D721Med (cell line): ENCODE measurements at places on chromosomes 1 and 21.

GRCh38 chr1:109255097-109255651 is 5.8 kb downstream of the CELSR2 start:
- no peak for DNase-seq

DNA sequence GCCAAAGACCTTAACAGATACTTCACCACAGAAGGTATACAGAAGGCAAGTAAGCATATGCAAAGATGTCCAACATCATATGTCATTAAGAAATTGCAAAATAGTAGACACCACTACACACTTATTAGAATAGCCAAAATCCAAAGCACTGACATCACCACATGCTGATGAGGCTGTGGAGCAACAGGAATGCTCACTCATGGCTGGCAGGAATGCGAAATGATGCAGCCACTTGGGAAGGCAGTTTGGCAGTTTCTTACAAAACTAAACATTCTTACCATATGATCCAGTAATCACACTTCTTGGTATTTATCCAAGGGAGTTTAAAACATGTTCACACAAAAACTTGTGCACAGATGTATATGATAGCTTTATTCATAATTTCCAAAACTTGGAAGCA is 261.2 kb upstream of the AJAP1 start:
- DNase-seq = no peak

- DNase-seq = no peak
Measured at GRCh38 chr1:225754940-225755641, 22.5 kb upstream of the SRP9 start.

GRCh38 chr1:86150553-86151055 is 6.0 kb downstream of the COL24A1 start:
- DNase-seq = no peak

GRCh38 chr1:34984793-34985608 is at the start of gene TMEM35B:
Gene TMEM35B (minus strand): TSS chr1:34985347. CDS start chr1:34985305, 42 bp downstream.
- DNase-seq = no peak

GRCh38 chr21:39915881-39916280 is 48.6 kb downstream of the PCP4 start:
- no peak for DNase-seq

GRCh38 chr1:31221072-31221471 is 18.6 kb downstream of the NKAIN1 start:
- no peak for DNase-seq

DNA sequence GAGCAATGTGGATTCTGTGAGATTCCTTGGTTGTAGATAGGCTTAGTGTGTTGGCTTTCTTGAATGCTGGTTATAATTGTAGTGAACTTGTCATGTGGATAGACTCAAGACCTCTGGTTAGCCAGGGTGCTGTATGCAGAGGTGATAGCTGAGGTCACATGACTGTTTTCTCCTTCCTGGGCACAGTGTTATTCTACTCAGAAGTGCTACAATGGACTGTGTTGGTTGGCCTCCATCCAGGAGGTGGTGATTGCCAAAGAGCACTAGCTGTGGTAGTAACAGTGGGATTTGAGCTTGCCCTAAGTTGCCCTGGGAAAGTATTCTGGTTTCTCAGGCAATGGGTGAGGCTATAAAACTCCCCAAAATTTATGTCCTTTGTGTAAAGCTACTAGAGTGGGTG is 71.6 kb downstream of the SH3BGR start:
- no peak for DNase-seq

DNA sequence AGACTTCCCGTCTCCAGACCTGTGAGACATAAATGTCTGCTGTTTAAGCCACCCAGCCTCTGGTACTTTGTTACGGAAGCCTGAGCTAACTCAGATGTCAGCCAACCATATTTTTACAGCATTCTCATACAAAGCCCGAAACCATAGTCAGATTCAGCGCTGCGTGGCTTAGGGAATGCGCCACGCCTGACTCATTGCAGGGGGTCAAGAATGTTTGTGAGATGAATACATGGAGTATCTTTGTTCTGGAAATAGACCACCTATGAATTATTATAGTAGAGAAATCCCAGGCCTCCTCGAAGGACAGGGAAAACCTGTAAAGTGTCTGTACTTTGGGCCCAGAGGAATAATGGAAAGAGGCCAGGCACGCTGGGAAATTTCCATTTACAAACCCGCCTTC is 434.8 kb downstream of the CAMTA1 start:
- no peak for DNase-seq

DNA sequence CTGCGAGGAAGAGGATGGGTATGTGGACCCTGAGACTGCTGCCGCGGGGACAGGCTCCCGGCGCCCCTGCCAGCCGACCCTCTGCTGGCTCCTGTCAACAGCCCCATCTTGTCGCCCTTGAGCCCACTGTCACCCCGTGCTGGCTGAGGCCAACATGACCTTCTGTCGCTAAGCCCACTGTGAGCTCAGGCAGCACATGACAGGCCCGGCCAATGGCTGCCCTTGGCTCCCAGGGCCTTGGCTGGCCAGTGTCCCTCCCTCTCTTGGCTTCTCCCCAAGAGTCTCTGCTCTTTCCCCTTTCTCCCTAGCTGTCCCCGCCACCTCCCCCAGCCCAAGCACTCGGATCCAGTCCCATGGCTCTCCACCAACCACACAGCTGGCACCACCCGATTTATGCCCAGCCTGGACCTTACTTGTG is 3.5 kb downstream of the PEX10 start:
- DNase-seq = no peak

- DNase-seq = no peak
Measured at GRCh38 chr1:116024626-116025025, 48.3 kb downstream of the SLC22A15 start.

- DNase-seq = no peak
Measured at GRCh38 chr1:216045400-216045799, 377.8 kb downstream of the USH2A start.

GRCh38 chr1:159469921-159470533 is 30.5 kb downstream of the OR10J1 start:
- DNase-seq = no peak

- DNase-seq = no peak
Measured at GRCh38 chr1:236063551-236063918, 1.4 kb downstream of the NID1 start.

GRCh38 chr1:203223012-203223775 is 6.3 kb downstream of the CHIT1 start:
- DNase-seq = no peak

- no peak for DNase-seq
Measured at GRCh38 chr1:1929102-1929638, 10.1 kb upstream of the TMEM52 start.

DNA sequence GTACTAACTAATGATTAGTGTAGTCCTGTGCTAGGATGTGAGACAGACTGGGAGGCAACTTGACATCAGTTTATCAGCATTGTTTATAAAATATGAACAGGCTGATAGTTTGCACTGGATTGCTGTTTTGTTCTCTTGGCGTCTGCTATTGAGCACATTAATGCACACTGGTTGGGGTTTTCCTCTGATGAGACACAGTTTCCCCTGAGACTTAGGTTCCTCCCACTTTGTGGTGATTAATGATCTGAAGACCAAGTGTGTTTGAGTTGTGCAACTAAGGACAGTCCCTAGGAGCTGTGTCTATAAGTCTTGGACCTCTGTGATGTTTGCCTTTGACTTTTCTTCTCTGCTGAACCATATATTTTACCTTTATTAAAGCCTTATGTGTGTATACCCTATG is 1015.4 kb downstream of the AMY1C start:
- no peak for DNase-seq

DNA sequence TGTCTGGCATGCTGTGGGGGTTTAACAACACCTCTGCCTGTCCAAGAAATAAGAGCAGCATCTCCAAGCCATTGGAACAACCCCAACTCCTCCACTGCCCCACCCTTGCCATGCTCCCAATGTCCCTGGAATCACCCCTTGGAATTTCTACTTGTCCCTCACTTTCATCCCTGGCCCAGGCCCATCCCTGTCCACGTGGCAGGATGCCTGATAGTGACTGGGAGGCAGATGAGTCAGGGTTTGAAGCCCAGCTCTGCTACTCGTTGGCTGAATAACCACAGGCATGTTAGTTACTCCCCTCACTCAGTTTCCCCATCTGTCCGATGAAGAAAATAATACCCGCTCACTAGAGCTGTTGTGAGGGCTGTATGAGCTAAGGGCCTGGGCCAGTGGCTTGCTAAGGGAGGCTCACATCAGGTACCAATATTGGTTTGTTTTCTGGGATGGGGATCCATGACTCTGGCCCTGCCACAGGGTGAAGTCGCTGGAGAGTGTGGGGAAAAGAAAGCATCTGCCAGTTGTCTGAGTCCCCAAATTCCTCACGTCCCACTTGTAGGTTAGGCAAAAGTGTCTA is 99.4 kb upstream of the TLR5 start:
- no peak for DNase-seq

GRCh38 chr1:160256396-160257046 is 5.8 kb downstream of the DCAF8 start:
- no peak for DNase-seq

- no peak for DNase-seq
Measured at GRCh38 chr1:117284399-117285215, 73.9 kb upstream of the VTCN1 start.

DNA sequence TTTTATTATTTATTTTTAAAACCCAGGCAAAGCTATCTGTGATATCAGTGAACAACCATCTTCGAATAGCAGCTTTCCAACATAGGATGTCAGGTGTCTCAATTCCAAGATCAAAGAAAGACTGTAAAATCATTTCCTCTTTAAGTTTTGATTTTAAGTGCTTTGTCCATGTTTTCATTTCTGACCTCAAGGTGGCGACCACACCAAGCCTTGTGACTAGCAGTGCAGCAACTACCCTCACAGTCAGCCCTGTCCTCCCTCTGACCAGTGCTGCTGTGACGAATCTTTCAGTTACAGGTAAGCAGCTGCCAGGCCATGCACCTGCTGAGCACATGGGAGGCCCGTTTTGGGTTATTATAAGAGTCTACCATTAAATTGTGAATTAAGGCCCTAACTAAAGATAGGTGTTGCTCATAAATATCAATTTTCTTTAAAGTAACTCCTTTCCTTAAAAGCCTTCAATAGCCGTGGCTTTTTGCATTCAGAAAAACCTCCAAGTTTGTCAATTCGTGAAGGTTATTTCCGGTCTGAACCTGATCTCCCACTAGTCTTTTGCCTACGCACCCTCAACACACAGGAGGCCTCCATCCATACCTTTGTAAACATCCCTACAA is 117.0 kb downstream of the CD247 start:
- no peak for DNase-seq

DNA sequence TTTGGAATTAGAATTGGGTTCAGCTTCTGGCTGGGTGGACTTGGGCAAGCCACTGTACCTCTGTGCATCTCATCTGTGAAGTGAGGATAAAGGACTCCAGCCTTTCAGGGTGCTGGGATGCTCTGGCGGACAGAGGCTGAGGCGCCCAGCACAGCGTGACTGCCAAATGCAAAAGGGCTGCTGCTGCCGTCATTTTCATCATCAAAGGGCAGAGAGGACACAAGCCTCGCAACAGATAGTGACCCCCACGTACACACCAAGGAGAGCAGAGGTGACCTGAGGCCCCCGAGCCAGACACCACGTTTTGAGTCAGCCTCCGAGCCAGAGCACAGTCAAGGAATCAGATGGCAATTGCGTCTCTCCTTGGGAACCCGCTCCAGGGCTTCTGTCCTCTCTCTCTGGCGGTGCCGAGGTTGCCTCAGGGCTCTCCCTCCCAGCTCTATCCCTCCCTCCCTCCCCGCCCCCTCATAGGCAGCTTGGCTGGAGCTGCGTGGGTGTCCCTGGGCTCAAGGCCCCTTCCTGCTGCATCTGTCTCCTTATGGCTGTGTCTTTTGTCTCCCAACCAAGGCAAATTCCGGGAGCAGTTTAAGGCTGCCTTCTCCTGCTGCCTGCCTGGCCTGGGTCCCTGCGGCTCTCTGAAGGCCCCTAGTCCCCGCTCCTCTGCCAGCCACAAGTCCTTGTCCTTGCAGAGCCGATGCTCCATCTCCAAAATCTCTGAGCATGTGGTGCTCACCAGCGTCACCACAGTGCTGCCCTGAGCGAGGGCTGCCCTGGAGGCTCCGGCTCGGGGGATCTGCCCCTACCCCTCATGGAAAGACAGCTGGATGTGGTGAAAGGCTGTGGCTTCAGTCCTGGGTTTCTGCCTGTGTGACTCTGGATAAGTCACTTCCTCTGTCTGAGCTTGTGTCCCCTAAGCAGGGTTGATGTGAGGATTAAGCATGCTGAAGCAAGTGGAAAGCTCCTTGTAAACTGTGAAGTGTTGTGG is 9.0 kb downstream of the HCRTR1 start:
- no peak for DNase-seq

DNA sequence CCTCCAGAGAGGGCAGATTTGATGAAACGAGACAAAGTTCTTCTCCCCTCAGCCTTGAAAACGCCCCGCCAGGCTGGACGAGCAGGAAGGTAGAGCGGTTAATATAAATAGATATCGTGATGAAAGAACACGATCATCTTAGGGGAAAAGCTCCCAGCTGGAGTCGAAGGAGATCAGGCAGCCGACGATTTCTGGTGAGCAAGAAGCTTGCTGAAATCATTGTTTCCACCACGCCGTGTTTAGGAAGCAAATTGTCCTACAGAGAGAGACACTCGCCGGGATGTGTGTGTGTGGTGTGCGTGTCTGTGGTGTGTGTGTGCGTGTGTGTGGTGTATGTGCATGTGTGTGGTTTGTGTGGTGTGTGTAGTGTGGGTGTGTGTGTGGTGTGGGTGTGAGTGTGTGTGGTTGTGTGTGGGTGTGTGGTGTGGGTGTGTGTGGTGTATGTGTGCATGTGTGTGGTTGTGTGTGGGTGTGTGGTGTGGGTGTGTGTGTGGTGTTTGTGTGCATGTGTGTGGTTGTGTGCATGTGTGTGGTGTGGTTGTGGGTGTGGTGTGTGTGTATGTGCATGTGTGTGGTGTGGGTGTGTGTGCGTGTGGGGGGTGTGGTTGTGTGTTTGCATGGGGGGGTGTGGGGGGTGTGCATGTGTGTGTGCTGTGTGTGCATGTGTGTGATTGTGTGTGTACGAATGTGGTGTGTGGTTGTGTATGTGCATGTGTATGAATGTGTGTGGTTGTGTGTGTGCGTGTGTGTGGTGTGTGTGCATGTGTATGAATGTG is 44.9 kb upstream of the ARHGEF16 start:
- DNase-seq = no peak

DNA sequence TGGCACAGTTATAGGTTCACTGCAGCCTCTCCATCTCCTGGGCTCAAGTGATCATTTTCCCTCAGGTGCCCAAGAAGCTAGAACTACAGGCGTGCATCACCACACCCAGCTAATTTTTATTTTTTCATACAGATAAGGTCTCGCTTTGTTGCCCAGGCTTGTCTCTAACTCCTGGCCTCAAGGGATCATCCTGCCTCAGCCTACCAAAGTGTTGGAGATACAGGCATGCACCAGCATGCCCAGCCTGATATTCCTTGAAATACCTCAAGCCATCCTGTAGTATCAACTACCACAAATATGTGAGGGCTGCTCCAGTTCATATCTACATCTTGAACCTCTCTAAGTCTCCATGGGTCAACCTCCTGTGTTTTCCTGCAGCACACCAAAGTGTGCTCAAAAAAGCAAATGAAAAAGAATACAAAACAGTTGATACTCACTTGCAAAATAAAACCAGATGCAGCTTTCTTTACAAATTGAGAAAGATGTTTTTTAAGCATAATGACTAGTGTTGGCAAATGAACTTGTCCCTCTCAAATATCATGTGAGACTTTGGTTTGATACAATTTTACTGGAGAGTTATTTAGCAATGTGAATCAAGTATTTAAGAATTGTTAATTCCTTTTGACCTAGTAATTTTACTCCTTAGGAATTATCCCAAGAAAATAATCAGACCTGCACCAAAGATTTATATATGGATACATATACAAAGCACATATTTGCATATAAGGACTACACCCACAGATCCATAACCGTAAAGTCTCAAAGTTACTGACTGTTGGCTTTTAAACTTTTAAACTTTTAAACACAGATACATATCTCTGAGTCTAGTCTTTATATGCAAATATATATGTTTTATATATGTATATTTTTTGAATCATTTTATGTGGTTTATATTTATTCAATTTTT is 197.7 kb downstream of the NRIP1 start:
- DNase-seq = no peak
